ENCODE measurements at places on chromosomes 3 and 15. TPM values are rescaled to one million over a fixed set of nuclear protein-coding genes. Genes with fewer than 3 reads are reported as not detected.

Gene SMCO1
- total RNA-seq, result not detected

Gene UBAP1L
- 14.2 TPM for total RNA-seq

Gene CCR8
- total RNA-seq, result not detected

Gene AMIGO3
- 1.1 TPM for total RNA-seq

Gene DBR1
- total RNA-seq, result 27.0 TPM

Gene CYP8B1
- total RNA-seq, result not detected

Gene PIF1
- total RNA-seq, result 0.52 TPM

Gene GUCA1C
- total RNA-seq, result not detected

Data from naive thymus-derived CD8-positive, alpha-beta T cell (primary cell).